ENCODE measurements at places on chromosomes 5 and 9.
A peak's percentile ranks its signal among the peaks of the same experiment; 100 is the strongest.

DNA sequence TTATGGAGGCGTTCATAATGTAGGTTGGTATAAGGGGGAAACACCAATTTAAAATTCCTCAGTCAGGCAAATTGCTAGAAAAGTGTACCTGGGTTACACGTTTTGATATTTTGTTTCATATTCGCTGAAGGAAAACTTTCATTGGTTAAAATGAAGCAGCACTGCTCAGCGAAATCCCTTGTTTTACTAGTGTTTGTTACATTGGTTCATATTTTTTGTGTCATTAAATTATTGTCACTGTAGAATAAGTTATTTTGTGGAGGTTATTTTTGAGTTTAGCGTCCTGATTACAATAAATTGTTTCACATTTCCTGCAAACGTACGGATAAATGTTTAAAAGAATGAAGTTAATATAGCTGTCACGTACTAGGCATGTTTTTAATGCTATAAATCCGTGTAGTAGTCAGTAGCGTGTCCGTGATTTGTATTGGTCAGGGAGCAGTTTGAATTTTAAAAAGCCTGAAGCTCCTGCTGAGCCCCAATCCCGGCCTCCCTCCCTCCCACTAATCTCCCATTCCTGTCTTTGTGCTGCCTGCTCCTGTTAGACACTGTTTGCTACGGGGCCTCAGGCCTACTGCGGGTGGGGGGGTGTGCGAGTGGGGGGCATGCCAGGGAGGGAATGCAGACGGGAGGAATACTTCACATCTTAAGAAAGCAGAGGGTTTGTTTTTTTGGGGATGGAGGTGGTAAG lies 2.0 kb downstream of the NIPBL start:
- DNase-seq: peak; percentile 67

DNA sequence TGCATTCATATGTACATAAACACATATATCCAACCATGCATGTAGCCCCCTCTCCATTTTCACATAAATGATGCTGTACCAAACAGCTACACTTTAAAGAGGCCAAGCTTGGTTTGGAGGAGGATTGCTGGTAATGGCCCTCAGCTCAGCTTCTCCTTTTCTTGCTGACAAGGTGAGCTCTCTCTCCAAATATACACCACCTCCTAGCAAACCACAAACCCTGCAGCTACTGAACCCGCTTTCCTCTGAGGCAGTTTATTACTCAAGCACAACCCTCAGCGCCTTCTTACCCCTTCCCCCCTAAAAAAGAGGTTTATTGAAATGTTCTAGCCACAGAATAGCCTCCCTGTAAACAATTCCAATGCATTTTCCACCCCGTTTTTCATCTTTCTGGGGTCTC lies 54.0 kb downstream of the ALG2 start:
- no peak for DNase-seq

DNA sequence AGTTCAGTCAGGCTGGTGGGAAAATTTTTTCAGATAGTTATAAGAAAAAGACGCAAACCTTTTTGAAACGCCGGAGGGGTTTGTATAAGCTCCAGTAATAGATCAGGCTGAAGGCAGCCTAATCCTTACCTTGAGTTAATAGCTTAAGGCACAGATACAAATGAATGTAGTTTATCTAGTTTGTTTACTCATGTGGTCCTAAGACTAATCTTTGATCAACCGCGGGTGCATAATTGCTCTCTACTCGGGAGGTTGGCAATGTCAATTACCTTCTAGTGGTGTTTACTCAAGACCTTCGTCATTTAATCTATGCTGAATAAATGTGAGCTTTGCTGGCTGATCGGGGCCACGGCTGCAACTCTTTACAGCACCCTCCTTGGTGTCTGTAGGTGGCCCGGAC lies 665 bp upstream of the INSL4 start:
- no peak for DNase-seq

DNA sequence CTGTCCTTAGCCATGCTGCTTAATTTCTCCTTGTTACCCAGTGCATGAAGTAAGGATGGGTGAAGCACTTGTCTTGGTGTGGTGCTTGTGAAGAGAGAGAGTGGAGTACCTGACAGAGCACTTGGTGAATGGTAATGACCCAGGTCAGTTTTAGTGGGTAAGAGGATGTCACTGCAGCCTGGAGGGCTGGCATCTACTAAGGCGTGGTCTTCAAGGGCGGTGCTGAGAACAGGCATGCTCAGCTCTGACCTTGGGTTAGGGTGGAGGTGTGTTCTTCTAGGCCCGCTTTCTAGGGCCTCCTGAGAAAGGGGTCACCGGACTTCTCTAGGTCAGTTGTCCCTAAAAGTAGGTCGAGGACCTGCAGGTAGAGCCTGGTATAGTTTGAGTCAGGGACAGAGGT lies 25.7 kb downstream of the SH3GL2 start:
- DNase-seq: no peak

GRCh38 chr9:129981180-129981907 lies 61.6 kb downstream of the FNBP1 start:
- DNase-seq: no peak

GRCh38 chr9:104009826-104010225 lies 84.3 kb upstream of the SMC2 start:
- DNase-seq: no peak

GRCh38 chr9:18137815-18138214 lies 336.1 kb upstream of the ADAMTSL1 start:
- DNase-seq: no peak

GRCh38 chr9:30846651-30847050 lies 1537.8 kb upstream of the ACO1 start:
- no peak for DNase-seq

- DNase-seq: no peak
These were observed 213.5 kb downstream of the GLIS3 start for GRCh38 chr9:4086119-4087090.

GRCh38 chr5:81782811-81783210 lies 31.9 kb upstream of the SSBP2 start:
- no peak for DNase-seq

DNA sequence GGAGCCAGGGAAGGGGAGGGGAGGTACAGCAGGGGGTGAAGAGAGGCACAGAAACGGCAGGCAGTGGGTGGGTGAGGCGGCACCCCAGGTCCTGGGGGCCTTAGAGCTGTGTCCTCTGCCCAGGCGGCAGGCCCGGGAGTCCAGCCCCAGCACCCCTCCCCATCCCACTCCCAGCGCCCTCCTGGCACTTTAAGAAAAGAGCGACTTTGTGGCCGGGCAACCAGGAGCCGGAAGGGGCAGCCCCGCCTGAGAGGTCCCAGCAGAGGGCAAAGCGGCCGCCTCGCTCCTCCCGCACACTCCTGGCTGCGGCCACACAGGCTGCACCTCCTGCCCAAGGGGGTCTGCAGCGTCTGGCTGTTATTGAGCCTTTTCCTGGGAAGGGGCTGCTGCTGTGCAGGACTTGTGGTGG lies 42.6 kb downstream of the NACC2 start:
- DNase-seq: no peak

DNA sequence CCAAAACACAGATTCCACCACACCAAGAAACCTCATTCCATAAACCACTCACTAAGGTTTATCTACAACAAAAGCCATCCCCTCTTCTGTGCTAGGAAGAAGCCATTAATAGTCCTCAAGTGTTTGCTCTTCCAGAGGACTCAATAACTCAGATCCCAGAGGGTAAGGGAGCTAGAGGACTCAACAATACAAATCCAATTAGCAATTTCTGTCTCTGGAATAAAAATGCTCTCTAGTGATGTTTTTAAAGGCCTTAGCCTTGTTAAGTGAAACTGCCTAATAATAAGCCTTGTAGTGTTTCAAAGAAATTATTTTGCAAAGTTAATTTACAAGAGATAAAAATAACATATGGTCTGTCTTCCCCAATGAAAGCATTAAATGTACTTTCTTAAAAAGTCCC lies 942.4 kb downstream of the CDH12 start:
- DNase-seq: no peak

GRCh38 chr5:143213231-143213850 lies 190.1 kb downstream of the NR3C1 start:
- peak; percentile 63 for DNase-seq

DNA sequence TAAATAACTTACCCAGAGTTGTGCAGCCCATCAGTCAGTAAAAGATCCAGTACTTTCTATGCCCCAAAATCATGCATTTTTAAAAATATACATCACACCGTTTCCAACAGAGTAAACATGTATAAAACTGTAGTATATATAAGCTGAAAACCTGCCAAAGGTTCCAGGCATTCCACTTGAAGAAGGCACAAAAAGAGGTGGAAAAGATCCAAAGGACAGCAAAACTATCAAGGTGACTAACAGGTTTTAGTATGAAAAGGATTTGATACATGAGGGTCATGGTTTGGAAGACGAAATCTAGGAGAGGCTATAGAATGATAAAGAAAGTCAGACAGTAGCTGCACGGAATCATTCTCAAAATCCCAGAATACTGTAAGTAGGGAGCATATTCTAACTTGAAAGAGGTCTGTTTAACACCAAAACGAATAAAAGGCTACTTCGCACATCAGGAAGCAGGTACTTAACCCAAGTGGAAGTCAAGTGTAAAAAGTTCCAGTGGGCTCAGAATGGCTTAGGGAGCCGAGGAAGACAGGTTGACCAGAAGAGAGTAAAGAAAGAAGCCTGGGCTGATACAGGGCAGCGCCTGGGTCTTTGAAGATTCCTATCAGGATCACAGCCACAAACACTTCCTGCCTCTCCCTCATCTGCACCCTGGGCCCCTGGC lies 207.2 kb downstream of the ADAMTS12 start:
- DNase-seq: no peak

GRCh38 chr5:59245198-59245597 lies 648.3 kb downstream of the PDE4D start:
- DNase-seq: no peak

- DNase-seq: no peak
These were observed 59.7 kb downstream of the GGTA1 start for GRCh38 chr9:121439711-121440664.

- peak; percentile 57 for DNase-seq
These were observed 28.4 kb downstream of the PSAT1 start for GRCh38 chr9:78325343-78325742.

DNA sequence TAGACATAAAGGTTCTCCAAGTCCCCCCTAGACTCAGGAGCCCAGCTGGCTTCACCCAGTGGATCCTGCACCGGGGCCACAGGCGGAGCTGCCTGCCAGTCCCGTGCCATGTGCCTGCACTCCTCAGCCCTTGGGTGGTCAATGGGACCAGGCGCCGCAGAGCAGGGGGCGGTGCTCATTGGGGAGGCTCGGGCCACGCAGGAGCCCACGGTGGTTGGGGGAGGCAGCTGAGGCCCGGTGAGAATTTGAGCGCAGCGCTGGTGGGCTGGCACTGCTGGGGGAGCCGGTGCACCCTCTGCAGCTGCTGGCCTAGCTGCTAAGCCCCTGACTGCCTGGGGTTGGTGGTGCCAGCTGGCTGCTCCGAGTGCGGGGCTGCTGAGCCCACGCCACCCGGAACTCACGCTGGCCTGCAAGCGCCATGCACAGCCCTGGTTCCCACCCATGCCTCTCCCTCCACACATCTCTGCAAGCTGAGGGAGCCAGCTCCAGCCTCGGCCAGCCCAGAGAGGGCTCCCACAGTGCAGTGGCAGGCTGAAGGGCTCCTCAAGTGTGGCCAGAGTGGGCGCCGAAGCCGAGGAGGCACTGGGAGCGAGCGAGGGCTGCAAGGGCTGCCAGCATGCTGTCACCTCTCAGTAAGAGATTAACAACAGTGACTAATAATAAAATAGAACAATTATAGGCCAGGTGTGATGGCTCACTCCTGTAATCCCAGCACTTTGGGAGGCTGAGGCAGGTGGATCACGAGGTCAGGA lies 65.9 kb downstream of the SPATA31D1 start:
- DNase-seq: no peak

DNA sequence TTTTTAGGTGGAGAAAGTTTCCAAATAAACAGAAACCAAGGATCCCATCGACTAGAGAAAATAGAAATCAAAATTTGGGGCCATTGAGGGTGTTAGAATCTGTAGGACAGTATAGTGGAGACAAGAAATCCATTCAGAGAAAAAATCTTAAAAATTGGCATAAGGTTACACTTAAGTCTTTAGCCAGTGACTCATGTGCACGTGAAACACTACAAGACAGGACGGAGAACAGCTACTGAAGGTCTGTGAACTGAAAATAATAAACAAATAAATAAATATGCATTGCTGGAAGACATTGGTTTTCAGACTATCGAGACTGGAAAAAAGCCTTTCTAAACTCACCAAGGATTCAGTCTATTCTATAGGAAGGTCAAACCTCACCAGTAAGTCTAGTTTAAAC lies 1955.5 kb downstream of the MAT2B start:
- no peak for DNase-seq

DNA sequence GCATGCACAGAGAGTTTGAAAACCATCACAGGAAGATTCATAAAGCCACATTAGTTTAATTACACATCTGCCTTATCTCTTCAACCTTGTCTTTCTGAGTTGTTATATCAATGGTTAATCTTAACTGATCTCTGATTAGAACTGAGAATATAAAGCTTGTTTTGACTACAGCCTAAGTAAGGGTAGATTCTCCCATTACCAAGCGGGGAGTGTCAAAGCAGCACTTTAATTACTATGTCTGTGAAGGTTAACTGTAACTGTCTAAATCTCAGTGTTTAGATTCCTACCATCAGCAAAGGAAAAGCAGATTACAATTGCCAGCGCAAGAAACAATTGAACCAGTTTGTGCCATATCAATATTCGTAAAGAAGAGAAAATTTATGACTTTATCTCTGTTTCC lies 348.7 kb downstream of the CDH12 start:
- DNase-seq: no peak

- DNase-seq: no peak
These were observed 87.0 kb upstream of the CCL21 start for GRCh38 chr9:34796924-34797323.

GRCh38 chr5:36689225-36689624 lies 82.8 kb downstream of the SLC1A3 start:
- peak; percentile 57 for DNase-seq

DNA sequence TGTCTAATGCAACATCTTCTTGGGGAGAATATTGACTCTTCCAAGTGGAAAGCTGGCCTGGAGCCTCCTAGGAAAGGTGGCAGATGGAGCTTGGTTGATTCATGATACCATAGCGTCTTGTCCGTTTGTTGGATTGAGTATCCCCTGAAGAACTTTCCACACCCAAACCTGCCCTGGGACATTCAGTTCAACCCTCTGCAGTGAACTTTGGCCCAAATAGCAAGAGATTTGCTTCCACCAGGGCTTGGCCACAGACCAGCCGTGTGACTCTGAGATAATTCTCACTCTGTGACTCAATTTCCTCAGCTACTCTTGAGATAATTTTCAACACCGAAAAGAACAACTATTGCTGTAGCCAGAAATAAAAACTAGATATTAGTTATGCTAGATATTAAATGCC lies 108.0 kb upstream of the RAD23B start:
- no peak for DNase-seq

DNA sequence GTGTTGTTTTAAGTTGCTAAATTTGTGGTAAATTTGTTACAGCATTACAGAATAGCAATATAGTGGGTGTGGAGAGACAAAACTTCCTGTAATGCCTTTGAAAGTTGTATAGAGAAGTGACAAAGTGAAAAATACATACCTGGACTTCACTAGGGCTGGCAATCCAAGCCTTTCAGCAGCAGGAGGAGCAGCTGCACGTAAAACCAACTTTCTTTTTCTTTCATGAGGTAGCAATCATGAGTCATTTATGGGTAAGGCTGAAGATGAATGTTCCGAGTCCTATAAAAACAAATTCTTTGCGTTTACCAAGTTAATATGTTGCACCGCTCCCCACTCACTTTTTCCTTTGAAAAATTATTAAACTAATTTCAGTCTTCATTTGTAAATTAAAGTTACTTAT lies 1138.2 kb downstream of the TAF11L14 start:
- no peak for DNase-seq

- no peak for DNase-seq
These were observed 346.4 kb downstream of the ARL15 start for GRCh38 chr5:53963958-53964357.

- no peak for DNase-seq
These were observed 509.4 kb upstream of the SEMA6A start for GRCh38 chr5:117084067-117084466.

GRCh38 chr5:15858326-15858725 lies 321.3 kb downstream of the MARCHF11 start:
- DNase-seq: no peak
